ENCODE measurements at places on chromosomes 4 and X. TPM values are rescaled to one million over a fixed set of nuclear protein-coding genes. Genes with fewer than 3 reads are reported as not detected.

The SSX4 gene
- not detected for total RNA-seq

The CXCL9 gene
- total RNA-seq = not detected

The OTC gene
- total RNA-seq = not detected

The SSX1 gene
- total RNA-seq = not detected

The AMBN gene
- not detected for total RNA-seq

The SRPX gene
- 7.3 TPM for total RNA-seq

The MAGEA12 gene
- not detected for total RNA-seq

The PGAM4 gene
- total RNA-seq = 0.66 TPM

The SLC26A1 gene
- 0.22 TPM for total RNA-seq

The ARHGEF38 gene
- not detected for total RNA-seq

The NR3C2 gene
- not detected for total RNA-seq

The PDZD4 gene
- 3.8 TPM for total RNA-seq

The RHOXF1 gene
- not detected for total RNA-seq

The TAF7L gene
- total RNA-seq = not detected

The STBD1 gene
- 6.0 TPM for total RNA-seq

The CT47A1 gene
- total RNA-seq = not detected

The GPRIN3 gene
- total RNA-seq = 5.7 TPM

The ADH1B gene
- not detected for total RNA-seq

The CLDN22 gene
- total RNA-seq = not detected

The SSX4B gene
- total RNA-seq = not detected

The OPHN1 gene
- 1.5 TPM for total RNA-seq

The MUC7 gene
- not detected for total RNA-seq

The DCTD gene
- 76.8 TPM for total RNA-seq

The USP17L29 gene
- not detected for total RNA-seq

The UGT8 gene
- 0.13 TPM for total RNA-seq

The ADH1A gene
- not detected for total RNA-seq

Data from A549 treated with RU486 at 1 μM for 4 hours (cell line).